Panc1 (cell line): ENCODE measurements at places on chromosomes 4 and X.

DNA sequence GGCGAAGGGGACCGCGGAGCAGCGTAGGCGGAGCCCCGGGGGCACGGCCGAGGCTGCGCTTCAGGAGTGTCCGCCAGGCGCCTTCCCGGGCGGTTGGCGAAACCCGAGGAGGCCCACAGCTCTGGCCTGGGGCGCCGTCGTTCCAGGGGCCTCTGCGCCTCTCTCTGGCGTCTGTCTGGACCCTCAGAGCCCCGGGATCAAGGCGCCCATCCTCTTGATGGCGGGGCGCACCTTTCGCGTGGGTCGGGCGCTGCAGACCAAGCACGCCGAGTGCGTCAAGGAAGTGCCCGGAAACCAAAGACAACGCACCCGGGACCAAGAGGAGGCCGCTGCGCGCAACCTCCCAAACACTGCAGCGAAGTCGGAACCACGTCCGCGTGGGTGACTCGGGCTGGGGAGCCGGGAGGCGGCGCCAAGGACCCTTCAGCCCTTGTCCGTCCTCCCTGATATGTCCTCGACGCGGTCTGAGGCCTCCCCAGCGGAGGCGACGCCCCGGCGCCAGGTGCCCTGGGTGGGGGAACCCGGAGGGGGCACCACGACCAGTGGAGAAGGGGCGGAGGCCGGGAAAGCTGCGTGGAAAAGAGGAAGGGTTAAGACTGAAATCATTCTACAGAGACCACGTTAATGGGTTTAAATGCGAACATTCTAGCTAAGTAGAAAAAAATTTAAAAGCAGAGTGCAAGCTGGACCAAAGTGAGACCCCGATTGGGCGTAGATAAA lies 9.9 kb downstream of the HMX1 start:
- no peaks in the 10 kb centered on the region for H3K27me3 ChIP-seq
- no peak overlapping the region for H3K4me3 ChIP-seq
- no peak overlapping the region for H3K27ac ChIP-seq

DNA sequence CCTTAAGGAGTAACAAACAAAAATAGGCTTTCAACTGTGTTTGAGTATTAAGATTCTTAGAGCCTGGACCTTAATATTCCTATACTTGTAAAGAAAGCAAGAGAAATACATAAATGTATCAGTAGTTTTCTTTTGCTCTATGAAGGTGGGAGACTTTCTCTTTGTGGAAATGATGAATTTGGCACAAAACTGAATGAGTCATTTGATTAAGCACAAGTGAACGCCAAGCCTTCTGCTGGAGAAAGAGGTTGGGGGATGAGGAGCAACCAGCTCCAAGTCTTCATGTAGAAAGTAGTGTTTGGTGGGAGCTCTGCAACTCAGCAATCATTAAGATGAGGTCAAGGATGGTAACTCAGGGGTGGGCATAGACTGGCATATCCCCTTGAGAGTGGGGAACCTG lies 49.6 kb downstream of the MEPE start:
- no peaks in the 10 kb centered on the region for H3K4me1 ChIP-seq
- H3K4me3 ChIP-seq = no peak overlapping the region

DNA sequence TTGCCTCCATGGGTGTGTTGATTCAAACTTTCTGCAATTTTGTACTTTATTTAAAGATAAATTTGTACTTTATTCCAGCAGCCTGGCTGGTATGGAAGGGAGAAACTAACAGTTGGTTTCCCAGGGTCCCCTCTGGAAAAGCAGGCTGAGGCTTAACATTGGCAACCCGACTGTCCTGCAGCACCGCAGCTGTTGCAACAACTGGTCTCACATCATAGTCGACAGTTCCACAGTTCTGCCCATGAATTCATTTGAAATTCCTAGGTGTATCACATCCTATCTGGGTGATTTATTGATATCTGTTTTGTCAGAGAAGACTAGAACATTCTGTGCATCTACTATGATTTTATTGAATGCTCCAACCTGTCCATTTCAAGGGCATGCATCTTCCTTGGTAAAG lies 98.8 kb upstream of the GATB start:
- no peak for DNase-seq
- no peaks in the 10 kb centered on the region for H3K4me1 ChIP-seq
- no peak overlapping the region for H3K4me3 ChIP-seq

DNA sequence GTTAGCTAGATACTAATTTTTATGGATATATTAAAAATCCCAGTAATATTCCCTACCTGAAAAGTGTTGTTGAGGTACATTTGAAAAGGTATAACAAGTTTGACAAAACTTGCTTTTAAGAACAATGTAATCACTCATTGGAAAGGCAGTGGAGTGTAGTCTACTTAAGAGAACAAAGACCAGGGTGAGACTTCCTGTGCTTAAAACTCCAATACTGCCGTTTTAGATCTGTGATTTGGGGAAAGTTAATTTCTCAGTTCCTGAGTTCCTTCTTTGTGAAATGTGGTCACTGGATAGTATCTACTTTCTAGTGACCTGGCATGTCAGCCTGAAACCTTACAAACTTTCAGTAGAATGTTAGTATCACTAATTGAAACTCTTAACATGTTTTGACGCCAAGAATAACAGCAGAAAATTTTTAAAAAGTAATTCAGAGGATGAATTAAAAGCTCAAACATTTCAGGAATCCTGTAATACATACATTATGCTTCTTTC lies 56.8 kb downstream of the PCDH7 start:
- no peaks in the 10 kb centered on the region for H3K36me3 ChIP-seq
- peak overlapping the region; percentile 15; the same call in 1 of the 2 replicates for H3K27ac ChIP-seq
- no peak overlapping the region for H3K4me3 ChIP-seq
- DNase-seq = no peak
- peaks cover 7% of the 10 kb centered on the region; the same call in 1 of the 2 replicates for H3K4me1 ChIP-seq
- no peaks in the 10 kb centered on the region for H3K27me3 ChIP-seq

GRCh38 chrX:100748108-100748507 lies 16.2 kb upstream of the SYTL4 start:
- H3K27ac ChIP-seq = no peak overlapping the region
- 0 out of 2 replicates have a peak, but pooled peaks cover 3% of the 10 kb centered on the region for H3K27me3 ChIP-seq
- no peak overlapping the region for H3K4me3 ChIP-seq
- no peak for DNase-seq

GRCh38 chr4:111579767-111580166 lies 565.5 kb upstream of the FAM241A start:
- no peaks in the 10 kb centered on the region for H3K4me1 ChIP-seq
- DNase-seq = no peak
- H3K4me3 ChIP-seq = no peak overlapping the region
- no peaks in the 10 kb centered on the region for H3K36me3 ChIP-seq
- no peak overlapping the region for H3K27ac ChIP-seq

GRCh38 chrX:100750883-100751282 lies 19.0 kb upstream of the SYTL4 start:
- H3K27me3 ChIP-seq = no peaks in the 10 kb centered on the region
- H3K36me3 ChIP-seq = no peaks in the 10 kb centered on the region
- no peak overlapping the region for H3K27ac ChIP-seq

GRCh38 chrX:23864742-23865326 lies 42.9 kb downstream of the APOO start:
- H3K36me3 ChIP-seq = no peaks in the 10 kb centered on the region; the same call in 1 of the 2 replicates
- H3K4me1 ChIP-seq = no peaks in the 10 kb centered on the region
- no peak overlapping the region for H3K4me3 ChIP-seq
- H3K27ac ChIP-seq = no peak overlapping the region

DNA sequence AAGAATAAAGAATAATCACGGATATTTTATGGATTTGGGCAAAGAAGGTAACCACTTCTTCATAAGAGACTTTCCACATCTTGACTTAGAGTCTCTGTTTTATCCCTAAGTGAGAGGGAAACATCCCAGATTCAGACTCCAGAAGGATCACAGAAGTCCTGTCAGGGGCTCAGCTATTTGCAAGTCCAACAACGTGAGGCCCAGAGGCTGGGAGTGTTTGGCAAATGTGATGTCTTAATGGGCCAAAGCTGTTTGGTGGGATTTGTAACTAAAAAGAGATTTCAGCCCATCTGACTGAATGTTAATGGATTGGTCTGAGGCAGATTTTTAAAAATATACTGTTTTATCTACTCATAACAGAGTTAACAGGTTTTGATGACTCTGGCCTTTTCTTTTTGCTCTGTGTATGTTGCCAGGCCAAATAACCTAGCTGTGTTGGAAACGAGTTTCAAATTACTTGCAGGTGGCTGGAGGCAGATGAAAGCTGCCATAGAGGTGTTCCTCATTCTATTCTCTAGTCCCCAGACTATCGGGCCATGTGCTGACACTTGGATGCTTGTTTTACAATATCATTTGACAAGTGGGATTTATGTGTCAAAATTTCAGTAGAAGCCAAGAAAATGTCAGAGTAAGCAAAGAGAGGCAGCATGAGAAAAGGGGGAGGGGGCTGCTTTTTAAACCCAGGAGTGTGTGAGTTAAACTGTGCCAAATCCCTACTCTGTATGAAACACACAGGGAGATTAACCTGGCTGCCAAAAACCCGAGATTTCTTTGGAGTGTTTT lies 330.9 kb downstream of the DCHS2 start:
- no peaks in the 10 kb centered on the region for H3K27me3 ChIP-seq
- DNase-seq = no peak
- no peaks in the 10 kb centered on the region for H3K4me1 ChIP-seq
- H3K4me3 ChIP-seq = no peak overlapping the region
- no peak overlapping the region for H3K27ac ChIP-seq

GRCh38 chr4:10184041-10184440 lies 67.4 kb upstream of the WDR1 start:
- H3K36me3 ChIP-seq = no peaks in the 10 kb centered on the region
- peaks cover 2% of the 10 kb centered on the region for H3K27me3 ChIP-seq
- H3K4me1 ChIP-seq = no peaks in the 10 kb centered on the region
- no peak overlapping the region for H3K4me3 ChIP-seq
- no peak for DNase-seq

GRCh38 chrX:51215266-51215665 lies 117.4 kb upstream of the NUDT10 start:
- no peak overlapping the region for H3K27ac ChIP-seq
- H3K27me3 ChIP-seq = no peaks in the 10 kb centered on the region
- DNase-seq = no peak
- H3K4me1 ChIP-seq = no peaks in the 10 kb centered on the region

- no peak overlapping the region for H3K27ac ChIP-seq
- no peak overlapping the region for H3K4me3 ChIP-seq
- peaks cover 19% of the 10 kb centered on the region; the same call in 1 of the 2 replicates for H3K27me3 ChIP-seq
Measured at GRCh38 chrX:104098151-104098808, 14.0 kb upstream of the ZCCHC18 start.

DNA sequence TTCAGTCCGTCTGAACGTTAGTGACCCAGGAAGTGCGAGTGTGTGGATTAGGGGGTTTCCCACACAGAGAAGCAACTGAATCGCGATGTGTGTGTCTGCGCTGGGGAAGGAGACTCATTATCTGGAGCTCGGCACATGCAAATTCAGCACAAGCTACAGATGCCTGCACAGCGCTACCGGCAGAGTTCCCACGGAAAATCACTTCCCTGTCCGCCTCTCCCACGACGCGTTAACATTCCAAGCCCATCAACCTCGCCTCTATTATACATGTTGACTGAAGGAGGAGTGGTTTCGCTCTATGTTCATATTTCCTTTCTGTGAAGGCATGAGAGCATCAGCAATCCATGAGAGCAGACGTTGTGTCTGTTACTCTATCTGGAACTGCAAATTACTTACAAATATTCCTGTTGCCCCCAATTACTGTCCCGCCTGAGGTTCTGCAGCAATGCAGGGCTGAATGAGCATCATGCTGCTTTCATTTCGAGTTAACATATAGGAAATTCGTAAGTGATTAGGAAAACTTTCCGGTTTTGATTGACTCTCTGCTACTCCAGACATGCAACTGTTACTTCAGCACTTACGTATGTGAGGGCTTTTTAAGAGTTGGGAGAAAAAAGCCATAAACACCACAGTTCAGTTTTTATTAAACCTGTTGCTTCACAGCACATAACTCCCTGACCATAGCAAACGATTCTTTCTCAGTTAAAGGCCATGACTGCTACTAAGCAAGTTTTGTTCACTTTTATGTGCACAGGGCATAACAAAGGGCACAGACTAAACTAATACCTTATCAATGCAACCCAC lies 15.0 kb upstream of the MTNR1A start:
- no peak for DNase-seq
- H3K27ac ChIP-seq = peak overlapping the region; percentile 48; the same call in 1 of the 2 replicates
- H3K4me3 ChIP-seq = peak overlapping the region; percentile 55
- no peaks in the 10 kb centered on the region for H3K27me3 ChIP-seq
- H3K36me3 ChIP-seq = no peaks in the 10 kb centered on the region; the same call in 1 of the 2 replicates

DNA sequence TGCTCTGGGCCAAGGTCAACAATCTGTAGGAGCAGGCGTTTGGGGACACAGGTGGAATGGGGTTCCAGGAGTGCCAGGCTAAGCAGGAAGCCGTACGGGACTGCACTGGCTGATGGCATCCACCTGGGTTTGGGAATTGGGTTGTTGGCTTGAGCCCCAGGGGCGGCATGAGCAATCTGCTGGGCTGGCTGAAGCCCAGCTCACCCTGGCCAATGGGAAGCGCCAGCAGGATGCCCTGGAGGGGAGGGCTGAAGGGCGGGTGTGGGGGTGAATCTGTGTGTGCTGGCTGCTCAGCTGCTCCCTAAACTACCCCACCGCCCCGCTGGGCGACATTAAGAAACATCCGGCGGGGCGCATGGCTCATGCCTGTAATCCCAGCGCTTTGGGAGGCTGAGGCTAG lies 8.9 kb upstream of the RGS12 start:
- H3K4me3 ChIP-seq = no peak overlapping the region
- no peaks in the 10 kb centered on the region for H3K27me3 ChIP-seq
- no peak overlapping the region for H3K27ac ChIP-seq
- H3K4me1 ChIP-seq = no peaks in the 10 kb centered on the region
- DNase-seq = no peak

DNA sequence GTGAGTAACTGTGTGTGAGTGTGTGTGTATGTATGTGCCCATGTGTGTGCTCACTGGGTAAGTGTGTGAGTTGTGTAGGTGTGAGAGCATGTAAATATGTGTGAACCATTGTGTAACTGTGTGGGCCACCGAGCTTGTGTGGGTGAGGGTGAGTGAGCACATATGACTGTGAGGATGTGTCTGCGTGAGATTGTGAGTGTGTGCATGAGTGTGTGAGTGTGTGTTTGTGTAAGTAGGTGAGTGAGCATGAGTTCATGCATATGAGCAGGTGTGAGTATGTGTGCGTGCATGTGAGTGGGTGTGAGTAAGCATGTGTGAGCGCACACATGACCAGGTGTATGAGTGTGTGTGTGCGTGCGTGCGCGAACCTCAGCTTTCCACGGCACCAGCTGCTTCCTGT lies 1.4 kb upstream of the ATP2B3 start:
- no peak overlapping the region for H3K4me3 ChIP-seq
- no peaks in the 10 kb centered on the region for H3K36me3 ChIP-seq
- peaks cover 10% of the 10 kb centered on the region for H3K4me1 ChIP-seq

- H3K36me3 ChIP-seq = no peaks in the 10 kb centered on the region
- H3K27ac ChIP-seq = no peak overlapping the region
- H3K4me1 ChIP-seq = no peaks in the 10 kb centered on the region
- peak; percentile 1 for DNase-seq
- no peaks in the 10 kb centered on the region for H3K27me3 ChIP-seq
- H3K4me3 ChIP-seq = peak overlapping the region; percentile 6; the same call in 1 of the 2 replicates
Measured at GRCh38 chrX:79412972-79413371, 45.8 kb upstream of the ITM2A start.
